ENCODE measurements at places on chromosomes 13 and 19. TPM values are rescaled to one million over a fixed set of nuclear protein-coding genes. Genes with fewer than 3 reads are reported as not detected.

PRR20D gene
- total RNA-seq, result not detected

TEKTIP1 gene
- total RNA-seq, result not detected

RAB3A gene
- total RNA-seq, result under 0.01 TPM

ZNF737 gene
- total RNA-seq, result 12.5 TPM

MFSD12 gene
- 80.3 TPM for total RNA-seq

ZNF681 gene
- total RNA-seq, result 0.34 TPM

LYL1 gene
- total RNA-seq, result 0.68 TPM

ZSCAN4 gene
- 0.50 TPM for total RNA-seq

RXFP2 gene
- not detected for total RNA-seq

FAM216B gene
- total RNA-seq, result not detected
